ENCODE measurements at places on chromosomes 12 and 14.

- DNase-seq: no peak
Measured at GRCh38 chr12:93153321-93153720, 224.2 kb upstream of the EEA1 start.

GRCh38 chr12:4251216-4251891 is 22.2 kb upstream of the CCND2 start:
- DNase-seq: no peak

GRCh38 chr12:84946753-84947152 is 34.2 kb upstream of the SLC6A15 start:
- no peak for DNase-seq

GRCh38 chr12:27534060-27534764 is 10.2 kb downstream of the PPFIBP1 start:
- DNase-seq: no peak

GRCh38 chr12:89154743-89155499 is 197.4 kb downstream of the DUSP6 start:
- peak; percentile 53 for DNase-seq

DNA sequence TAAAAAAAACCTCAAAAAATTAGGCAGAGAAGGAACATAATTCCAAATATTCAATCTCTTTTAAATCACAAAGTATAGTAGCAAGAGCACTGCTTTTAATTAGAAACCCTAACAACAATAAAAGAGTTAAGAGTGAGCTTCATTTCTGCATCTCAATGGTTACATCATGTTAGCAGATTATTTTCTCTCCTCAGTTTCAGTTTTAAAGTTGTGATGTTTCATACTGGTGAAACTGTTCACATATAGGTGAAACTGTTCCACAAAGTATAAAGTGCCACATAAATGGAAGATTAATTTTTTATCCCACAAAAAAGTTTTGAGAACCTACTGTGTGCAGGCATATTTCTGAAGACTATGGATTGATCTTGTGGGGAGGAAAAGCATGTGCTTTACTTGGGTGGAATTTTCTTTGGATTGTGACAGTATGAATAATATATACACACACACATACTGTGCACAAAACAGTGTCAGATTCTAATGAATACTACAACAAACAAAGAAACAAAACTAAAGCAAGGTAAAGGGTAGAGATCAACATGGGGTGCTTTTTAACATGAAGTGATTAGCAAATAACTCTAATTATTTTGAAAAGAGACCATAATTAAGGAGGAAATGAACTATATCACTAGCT is 17.1 kb downstream of the LUM start:
- DNase-seq: no peak

- no peak for DNase-seq
Measured at GRCh38 chr12:12367482-12367998, 10.7 kb downstream of the BORCS5 start.

DNA sequence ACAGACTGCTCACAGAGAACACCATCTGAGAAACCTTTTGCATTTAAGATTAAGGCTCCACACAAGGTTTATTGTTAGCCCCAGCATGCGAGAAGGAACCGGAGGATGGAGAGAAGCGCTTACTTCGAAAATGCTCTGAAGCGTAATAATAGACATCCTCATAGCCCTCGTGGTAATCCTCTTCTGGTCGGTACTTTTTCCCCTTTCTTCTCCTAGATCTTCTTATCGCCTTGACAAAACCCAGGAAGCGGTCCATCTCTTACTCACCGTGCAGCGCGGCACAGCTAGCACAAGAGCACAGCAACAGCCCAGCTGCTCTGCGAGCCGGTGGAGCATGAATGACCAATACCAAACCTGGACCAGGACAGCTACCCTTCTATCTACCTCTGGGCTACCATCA is 125.1 kb upstream of the GRIP1 start:
- no peak for DNase-seq

DNA sequence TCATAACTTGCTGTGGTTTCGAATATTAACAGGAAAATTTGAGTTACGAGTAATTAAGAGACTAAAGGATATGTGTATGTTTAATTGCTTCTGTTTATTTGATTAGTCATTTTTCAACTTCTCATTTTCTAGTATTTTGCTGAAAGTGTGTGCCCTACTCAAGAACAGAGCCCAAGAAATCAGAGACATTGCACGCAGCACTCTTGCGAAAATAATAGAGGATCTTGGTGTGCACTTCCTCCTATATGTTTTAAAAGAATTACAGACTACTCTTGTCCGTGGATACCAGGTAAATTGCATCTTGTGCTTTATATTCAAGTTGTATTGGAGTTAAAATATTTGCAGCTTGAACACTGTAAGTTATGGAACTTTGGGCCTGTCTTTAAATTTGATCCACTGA is 50.8 kb downstream of the ARL1 start:
- no peak for DNase-seq

DNA sequence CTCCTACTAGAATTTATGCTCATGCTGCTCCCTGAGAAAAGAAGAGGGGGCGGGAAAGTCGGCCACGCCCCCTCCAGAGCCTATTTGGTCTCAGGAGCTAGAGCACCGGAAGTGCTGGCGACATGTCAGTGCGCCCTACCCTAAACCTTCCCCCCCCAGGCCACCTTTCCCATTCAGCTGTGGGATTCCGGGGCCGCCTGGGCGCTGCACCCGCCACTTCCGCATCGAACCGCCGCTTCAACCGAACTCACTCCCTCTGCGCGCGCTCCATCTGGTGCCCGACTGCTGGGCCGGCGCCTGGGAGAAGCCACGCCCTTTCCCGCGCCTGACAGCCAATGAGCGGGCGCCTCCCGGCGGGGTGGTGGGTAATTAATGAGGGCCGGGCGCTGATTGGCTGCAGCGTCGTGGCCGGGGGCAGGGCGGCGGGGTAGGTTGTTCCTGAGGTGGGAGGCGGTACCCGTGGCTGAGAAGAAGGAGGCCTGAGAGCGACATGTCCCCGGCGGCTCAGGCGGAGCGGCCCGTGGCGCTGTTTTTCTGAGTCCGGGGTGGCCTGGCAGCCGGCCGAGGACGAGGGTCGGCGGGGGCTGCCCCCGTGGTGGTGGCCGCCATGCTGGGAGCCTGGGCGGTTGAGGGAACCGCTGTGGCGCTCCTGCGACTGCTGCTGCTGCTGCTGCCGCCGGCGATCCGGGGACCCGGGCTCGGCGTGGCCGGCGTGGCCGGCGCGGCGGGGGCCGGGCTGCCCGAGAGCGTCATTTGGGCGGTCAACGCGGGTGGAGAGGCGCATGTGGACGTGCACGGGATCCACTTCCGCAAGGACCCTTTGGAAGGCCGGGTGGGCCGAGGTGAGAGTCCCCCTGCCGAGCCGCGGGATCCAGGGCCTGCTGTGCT is at the start of gene MLEC:
MLEC (plus strand) TSS at position 460 of the 888 bp plus-strand sequence; CDS start at position 608, 148 bp downstream.
- DNase-seq: peak; percentile 97

- DNase-seq: no peak
Measured at GRCh38 chr12:27521066-27521465, 2.9 kb upstream of the PPFIBP1 start.

GRCh38 chr14:59905188-59905587 is 14.8 kb upstream of the LRRC9 start:
- DNase-seq: no peak

DNA sequence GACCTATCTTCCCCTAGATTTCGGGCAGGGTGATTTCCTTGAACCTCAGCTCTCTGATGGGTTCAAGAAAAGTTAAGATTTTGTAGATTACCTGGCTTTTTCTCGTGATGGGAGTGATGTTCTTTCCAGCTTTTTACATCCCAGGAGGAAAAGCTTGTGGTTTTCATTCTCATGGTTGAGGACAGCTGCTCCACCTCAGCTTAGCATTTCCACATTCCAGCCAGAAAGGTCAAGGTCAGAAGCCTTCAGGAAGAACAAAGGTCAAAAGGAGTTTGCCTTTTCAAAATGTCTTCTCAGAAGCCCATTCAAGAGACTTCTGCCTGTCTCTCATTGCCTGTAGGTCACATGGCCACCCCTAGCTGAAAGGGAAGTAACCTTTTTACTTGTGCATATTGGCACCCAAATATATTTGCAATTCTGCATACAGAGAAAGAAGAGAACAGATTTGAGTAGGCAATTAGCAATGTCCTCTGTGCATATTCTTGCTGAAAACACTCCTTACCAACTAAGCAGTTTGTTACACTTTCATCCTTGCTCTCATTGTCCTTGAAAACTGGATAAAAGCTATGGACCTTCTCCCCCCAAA is 6.6 kb upstream of the ADGRD1 start:
- no peak for DNase-seq

GRCh38 chr14:61894452-61895077 is 132.3 kb downstream of the SNAPC1 start:
- DNase-seq: peak; percentile 63

DNA sequence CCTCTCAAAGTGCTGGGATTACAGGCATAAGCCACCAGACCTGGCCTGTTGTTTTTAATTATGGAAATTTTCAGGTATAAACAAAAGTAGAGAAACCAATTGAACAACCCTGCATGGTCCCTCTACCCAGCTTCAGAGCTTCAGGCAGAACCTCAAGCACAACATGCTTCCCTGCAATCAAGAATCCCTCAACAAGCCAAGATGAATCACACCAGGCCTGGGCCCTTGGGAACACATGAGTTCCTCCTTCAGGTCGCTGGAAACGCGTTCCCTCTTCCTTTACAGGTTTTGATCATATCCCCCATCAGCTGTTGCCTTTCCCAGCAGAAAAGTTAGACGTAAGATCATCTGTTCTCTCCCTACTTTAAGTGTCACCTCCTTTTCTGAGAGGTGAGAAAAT is 20.5 kb upstream of the CORO1C start:
- DNase-seq: no peak

- DNase-seq: no peak
Measured at GRCh38 chr14:101808020-101808641, 46.6 kb downstream of the PPP2R5C start.

DNA sequence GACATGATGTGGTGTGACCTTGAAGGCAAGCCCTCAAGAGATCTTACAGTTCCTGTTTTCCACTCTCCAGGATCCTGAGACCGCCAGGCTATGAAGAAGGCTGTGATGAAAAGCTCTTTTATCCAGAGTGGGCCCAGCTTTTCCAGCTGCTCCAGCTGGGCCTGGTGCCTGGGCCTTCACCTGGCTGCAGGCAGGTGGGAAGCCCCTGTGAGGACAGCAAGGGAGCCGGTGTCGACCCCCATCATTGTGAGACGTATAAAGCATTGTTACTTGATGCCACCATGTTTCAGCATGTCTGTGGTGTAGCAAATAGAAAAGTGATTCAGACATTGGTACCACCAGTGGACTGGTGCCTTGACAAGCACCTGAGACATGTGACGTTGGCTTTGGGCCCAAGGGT is 190.2 kb downstream of the KIF26A start:
- no peak for DNase-seq

- DNase-seq: no peak
Measured at GRCh38 chr12:116832353-116832752, 48.9 kb downstream of the HRK start.

GRCh38 chr12:44837114-44837755 is 38.9 kb downstream of the NELL2 start:
- no peak for DNase-seq

DNA sequence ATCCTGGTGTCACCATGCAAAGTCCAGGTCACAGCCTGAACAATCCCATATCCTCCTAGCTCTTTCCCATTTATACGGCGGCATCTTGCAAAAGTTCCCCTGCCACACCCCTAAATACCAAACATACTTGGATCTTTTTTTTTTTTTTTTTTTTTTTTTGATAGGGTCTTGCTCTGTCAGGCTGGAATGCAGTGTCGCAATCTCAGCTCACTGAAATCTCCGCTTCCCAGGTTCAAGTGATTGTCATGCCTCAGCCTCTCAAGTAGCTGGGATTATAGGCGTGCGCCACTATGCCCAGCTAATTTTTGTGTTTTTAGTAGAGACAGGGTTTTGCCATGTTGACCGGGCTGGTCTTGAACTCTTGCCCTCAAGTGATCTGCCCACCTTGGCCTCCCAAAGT is 451.3 kb downstream of the GLT1D1 start:
- no peak for DNase-seq

DNA sequence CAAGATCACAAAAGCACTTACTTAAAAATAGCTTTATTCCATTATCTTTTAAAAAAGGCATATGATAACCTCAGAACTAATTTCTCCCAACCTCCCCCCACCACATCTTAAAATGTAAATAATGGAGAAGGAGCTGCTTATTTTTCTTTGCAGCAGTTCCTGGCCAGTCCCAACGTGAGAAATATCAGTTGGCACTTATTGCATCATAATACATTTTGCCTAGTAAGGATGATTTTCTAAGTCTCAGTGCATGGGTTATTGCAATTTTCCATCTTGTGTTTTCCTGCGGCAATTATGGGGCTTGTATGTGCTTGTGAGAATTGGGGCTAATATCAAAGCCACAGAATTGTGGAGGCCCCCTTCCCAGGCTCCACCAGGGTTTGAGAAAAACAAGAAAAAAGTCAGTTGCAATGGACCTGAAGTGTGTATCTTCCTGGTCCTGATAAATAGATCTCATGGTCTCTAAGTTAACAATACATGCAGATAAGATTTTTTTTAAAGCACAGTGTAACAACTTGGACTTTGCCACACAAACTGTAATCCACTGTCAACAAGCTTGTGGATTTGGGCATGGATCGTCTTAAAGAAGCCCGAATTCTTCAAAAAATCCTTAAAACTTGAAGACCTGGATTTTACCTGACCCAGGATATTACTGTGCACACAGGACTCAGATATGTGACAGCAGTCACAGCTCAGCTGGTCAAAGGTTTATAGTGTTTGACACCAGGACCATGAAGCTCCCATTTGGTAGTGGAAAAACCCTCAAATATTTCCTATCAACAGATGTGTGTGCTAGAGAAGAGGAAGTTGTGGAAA is 2.8 kb upstream of the WSB2 start:
- peak; percentile 37 for DNase-seq

GRCh38 chr12:72448089-72448488 is 175.9 kb downstream of the TRHDE start:
- DNase-seq: no peak

DNA sequence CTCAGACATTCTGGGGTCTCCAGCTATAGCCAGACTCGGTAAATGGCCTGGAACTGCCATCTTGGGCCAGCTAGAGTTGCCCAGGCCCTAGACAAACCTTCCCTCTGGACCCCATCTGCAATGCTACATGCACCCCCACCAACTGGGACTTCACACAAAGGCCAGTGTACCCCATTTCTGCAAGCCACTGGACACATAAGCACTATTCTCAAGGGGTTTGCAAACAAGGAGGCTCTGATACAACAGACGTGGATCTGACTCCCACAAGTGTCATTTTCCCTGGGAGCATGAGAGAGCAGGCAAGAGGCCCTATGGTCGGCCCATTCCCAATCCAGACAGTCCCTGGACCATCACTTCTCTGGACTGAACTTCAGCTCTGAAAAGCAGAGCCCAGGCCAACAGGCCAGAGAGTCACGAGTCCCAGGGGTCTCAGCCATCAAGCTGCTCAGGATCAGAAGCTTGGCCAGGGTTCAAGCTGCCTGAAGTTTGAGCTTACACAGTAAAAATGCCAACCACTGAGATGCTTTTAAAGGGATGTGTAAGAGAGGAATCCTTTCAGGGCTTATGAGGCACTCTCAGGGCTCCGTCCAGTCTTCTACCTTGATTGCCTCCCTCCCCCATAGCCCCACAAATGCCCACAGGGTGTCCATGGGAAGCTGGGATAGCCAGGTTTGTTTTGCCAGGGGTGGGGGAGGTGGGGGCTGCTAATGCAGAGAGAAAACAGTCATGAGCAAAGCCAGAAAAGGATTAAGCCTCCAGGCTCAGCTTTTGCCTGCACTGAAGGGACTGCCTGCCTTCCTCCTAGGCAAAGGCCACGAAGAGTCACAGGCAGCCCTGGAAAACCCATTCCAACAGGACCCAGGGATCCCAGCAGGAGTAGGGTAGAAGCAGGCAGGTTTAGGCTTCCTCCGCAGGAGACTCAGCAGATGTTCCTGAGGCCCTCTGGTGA is 31.7 kb upstream of the PNMA1 start:
- DNase-seq: no peak

Measured in hematopoietic multipotent progenitor cell treated with erythropoietin and hydrocortisone succinate and interleukin-3 and kit ligand, for 8 days (in vitro differentiated cells).